ENCODE measurements at places on chromosomes 4 and X.

- no peak for DNase-seq
These were observed 82.9 kb upstream of the BANK1 start for GRCh38 chr4:101707596-101707995.

- DNase-seq: no peak
These were observed 33.6 kb downstream of the GSPT2 start for GRCh38 chrX:51776851-51777250.

DNA sequence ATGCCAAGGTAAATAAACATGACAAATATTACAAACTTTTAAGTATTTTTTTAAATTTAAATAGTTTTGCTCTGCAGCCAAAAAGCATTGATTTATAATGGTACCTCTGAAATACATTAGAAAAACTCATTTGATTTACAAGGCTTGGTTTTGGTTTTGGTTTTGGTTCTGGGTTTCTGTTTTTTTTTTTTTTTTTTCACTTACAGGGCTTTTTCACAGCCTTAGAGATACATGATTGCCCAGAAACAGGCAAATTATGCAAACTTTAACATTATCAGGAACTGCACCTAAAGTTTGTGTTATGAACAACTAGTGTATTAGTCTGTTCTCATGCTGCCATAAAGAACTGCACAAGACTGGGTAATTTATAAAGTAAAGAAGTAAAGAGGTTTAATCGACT is 196.4 kb upstream of the DDX53 start:
- no peak for DNase-seq

DNA sequence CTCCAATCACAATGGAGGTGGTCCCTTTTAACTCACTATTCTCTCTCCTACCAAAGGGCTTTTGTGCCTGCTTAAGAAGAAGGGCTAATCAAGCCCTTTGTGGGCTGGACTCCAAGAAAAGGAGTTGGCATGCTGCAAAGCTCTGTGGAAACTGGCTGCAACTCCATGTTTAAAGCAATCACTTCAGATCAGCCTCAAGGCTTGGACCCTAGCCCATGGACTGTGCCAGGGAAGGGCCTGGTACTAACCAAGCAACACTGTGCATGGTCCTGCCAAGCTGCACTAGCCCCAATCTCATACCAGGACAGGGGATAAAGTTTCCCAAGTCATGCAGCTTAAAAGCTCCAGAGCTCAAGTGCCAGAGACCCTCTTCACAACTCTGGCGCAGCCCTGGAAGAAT is 86.7 kb downstream of the ATP8A1 start:
- DNase-seq: no peak

GRCh38 chrX:153775293-153776119 is 5.3 kb upstream of the SRPK3 start:
- no peak for DNase-seq

DNA sequence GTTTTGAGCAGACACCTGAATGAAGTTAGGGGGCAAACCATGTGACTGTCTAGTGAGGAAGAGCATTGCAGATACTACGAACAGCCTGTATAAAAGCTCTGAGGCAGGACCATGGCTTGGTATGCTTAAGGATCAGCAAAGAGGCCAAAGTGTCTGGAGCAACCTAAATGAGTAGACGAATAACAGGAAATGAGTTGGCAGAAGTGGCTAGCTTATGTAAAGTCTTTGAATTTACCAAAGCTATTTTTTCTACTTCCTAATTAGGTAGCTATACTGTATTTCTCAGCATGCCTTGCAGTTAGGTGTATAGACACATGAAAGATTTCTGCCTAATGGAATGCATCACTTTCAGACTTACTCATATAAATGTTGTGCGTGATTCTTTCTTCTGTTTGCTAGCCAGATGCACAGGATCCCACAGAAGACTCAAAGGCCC is 9.3 kb upstream of the GPRIN3 start:
- DNase-seq: no peak

GRCh38 chr4:87239821-87240220 is 19.4 kb upstream of the KLHL8 start:
- DNase-seq: no peak

DNA sequence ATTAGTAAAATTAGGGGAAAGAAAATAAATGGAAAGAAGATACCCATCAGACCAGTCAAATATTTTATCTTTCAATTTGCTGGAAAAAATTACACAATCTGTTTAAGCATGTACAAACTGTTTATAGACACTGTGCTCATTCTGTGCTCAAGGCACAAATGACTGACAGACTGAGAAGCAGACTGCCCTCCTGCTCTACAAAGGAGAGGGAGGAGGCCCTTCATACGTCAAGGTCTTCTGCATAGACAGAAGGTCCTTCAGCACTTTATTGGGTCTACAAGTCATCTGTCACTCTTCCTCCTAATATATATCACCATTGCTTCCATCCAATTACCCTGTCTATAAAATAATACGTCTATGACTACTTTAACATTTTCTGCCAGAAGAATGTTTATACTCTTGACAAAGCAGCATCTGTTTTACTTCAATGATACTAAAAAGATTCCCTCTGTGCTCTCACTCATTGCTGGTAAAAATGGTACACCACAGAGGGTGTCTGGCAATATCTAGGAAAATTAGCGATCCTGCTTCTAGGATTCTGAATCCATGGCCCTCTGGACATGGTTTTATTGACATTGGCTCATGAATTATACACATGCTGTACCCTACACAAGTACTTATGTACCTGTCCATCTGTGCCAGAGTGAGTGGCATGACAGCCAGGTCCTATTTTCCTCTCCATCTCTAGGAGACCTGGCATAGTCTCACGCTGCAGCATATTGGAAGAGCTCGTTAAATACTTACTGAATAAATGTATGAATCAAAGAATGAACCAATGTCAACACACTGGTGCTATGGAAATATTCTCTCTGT is 11.3 kb downstream of the SLC10A6 start:
- no peak for DNase-seq

- no peak for DNase-seq
These were observed 129.8 kb downstream of the PTTG2 start for GRCh38 chr4:38089961-38090360.

DNA sequence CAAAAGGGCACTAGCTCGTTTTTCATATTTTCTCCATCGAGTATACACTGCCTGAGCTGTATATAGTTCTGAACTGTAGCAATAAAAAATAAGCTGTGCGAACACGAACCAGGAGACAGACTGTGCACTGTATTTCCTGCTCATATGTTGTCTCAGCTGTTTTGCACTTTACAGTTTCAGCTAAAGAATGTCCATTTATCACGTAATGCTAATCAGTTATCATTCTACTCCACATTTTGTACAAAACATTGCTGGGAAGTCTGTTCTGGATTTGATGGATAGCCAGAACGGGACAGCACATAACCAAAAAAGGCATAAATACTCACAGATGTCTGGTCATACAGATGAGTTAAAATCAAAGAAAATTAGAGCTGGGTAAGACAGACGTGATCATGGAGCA is 315.5 kb upstream of the ADGRL3 start:
- no peak for DNase-seq

Data from stimulated activated CD4-positive, alpha-beta T cell treated with anti-CD3 and anti-CD28 coated beads, Interleukin-15, amount 100 ng/mL, for 24 hours (primary cell).